ENCODE measurements at places on chromosomes 7 and 10. TPM values are rescaled to one million over a fixed set of nuclear protein-coding genes. Genes with fewer than 3 reads are reported as not detected.

The RGR gene
- total RNA-seq: not detected

The AIMP2 gene
- total RNA-seq: 39.5 TPM

The TMEM225B gene
- 0.87 TPM for total RNA-seq

- H3K4me3 ChIP-seq: no peak overlapping the region
- no peaks in the 10 kb centered on the region for H3K36me3 ChIP-seq
- no peak for DNase-seq
- H3K4me1 ChIP-seq: no peaks in the 10 kb centered on the region
- H3K27ac ChIP-seq: no peak overlapping the region
These were observed 3.9 kb upstream of the TMEM184A start for GRCh38 chr7:1559626-1560590.

- peaks cover 22% of the 10 kb centered on the region for H3K4me1 ChIP-seq
- no peak overlapping the region for H3K27ac ChIP-seq
- no peaks in the 10 kb centered on the region for H3K27me3 ChIP-seq
- H3K36me3 ChIP-seq: no peaks in the 10 kb centered on the region
These were observed 382.7 kb downstream of the SFMBT2 start for GRCh38 chr10:7027913-7028808.

GRCh38 chr7:4042402-4043045 lies 639.6 kb upstream of the FOXK1 start:
- H3K27me3 ChIP-seq: no peaks in the 10 kb centered on the region
- H3K4me3 ChIP-seq: no peak overlapping the region
- H3K27ac ChIP-seq: no peak overlapping the region
- no peaks in the 10 kb centered on the region for H3K4me1 ChIP-seq
- DNase-seq: no peak

DNA sequence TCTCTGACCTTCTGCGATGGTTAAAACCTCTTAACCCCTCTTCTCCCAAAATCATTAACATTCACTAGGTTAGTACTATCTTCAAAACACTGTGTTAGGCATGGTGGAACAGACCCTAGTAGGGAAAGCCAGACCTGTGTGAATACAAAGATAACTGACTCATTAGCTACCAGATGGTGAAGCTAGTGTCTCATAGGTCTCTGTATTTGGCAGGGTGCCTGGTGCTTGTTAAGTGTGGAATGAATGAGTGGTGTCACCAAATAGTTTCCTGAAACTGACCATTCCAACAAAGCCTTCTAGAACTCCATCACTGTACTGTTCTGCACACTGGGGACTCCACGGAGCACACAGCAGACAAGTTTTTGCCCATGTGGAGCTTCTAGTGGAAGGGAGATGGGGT lies 27.7 kb upstream of the TM9SF3 start:
- H3K27me3 ChIP-seq: no peaks in the 10 kb centered on the region
- H3K4me1 ChIP-seq: peaks cover 4% of the 10 kb centered on the region
- no peak overlapping the region for H3K27ac ChIP-seq
- no peak for DNase-seq
- H3K36me3 ChIP-seq: no peaks in the 10 kb centered on the region

DNA sequence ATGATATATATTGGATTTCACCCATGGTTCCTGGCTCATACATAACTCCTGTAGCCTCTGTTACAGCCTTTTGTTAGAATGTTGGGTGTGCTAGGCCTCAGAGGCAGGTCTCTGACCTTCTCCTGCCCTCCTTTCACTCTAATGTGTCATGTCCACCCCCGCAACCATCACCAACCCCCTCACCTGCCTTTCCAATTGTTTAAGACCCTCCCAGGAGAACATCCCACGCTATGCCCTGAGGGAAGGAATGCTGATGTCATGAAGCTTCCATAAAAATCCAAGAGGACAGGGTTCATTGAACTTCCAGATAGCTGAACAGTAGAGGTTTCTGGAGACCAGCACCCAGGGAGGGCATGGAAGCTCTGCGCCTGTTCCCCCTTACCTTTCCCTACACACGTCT lies 30.8 kb upstream of the C10orf67 start:
- no peak overlapping the region for H3K4me3 ChIP-seq
- no peak overlapping the region for H3K27ac ChIP-seq
- DNase-seq: no peak
- H3K36me3 ChIP-seq: no peaks in the 10 kb centered on the region
- H3K4me1 ChIP-seq: peaks cover 9% of the 10 kb centered on the region

- H3K27me3 ChIP-seq: peaks cover 53% of the 10 kb centered on the region
- no peak for DNase-seq
- no peaks in the 10 kb centered on the region for H3K4me1 ChIP-seq
These were observed 326 bp upstream of the PAPOLB start for GRCh38 chr7:4862156-4862555.

DNA sequence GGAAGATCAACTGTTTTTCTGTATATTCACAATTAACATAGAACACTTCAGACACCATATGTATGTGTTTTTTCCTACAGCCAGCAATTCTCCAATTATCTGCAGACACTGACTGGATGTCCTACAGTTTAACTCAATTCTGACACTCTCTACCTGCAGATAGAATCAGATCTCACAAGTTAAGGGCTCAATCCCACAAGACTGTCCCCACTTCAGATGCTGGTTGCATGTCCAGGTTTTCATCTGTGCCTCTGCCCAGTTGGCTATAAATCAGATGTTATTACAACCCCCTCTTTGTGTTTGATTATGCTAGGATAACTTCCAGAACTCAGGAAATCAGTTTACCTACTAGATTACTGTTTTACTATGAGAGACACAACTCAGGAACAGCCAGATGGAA lies 295.9 kb downstream of the TWIST1 start:
- H3K36me3 ChIP-seq: no peaks in the 10 kb centered on the region
- no peaks in the 10 kb centered on the region for H3K27me3 ChIP-seq
- no peak overlapping the region for H3K27ac ChIP-seq

DNA sequence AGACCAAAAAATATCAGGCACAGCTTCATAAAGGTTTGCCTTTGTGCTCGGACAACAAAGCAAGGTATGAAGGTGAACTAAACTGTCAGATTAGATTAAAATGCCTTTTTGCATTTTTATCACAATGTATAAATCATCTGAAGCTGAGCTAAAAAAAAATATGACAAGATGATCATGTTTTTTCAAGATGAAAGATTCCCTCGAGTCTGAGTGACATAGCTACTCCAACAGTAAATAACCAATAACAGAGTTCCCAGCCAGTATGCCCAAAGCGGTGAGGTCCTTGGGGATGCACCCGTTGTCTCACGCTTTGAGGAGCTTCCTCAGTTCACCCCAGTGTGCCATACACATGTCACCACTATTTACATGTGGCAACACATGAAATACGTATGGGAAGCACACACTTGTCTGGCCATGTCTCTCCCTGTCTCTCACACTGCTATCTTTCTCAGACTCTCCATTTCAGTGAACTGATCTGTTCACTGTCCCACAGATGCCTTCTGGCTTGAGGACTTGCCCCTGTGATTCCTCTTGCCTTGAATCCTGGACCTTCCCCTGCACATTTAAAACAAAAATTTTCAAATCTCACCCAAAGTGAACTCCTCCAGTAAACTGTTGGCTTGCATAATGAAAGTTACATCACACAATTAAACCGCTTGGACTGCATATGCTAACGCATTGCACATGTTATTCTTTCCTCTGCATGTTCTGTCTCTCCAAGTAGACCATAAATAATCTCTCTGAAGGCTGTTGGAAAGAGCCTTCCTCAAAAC lies 2.6 kb upstream of the PIK3CG start:
- DNase-seq: no peak
- no peak overlapping the region for H3K4me3 ChIP-seq
- peaks cover 53% of the 10 kb centered on the region for H3K4me1 ChIP-seq
- H3K27me3 ChIP-seq: no peaks in the 10 kb centered on the region
- peaks cover 2% of the 10 kb centered on the region for H3K36me3 ChIP-seq

Data from activated CD4-positive, alpha-beta memory T cell treated with anti-CD3 and anti-CD28 coated beads for 36 hours (primary cell).